ENCODE measurements at places on chromosomes 3 and 15. TPM values are rescaled to one million over a fixed set of nuclear protein-coding genes. Genes with fewer than 3 reads are reported as not detected.

The CMTM7 gene
- 10.1 TPM for total RNA-seq

The MKRN3 gene
- total RNA-seq, result 0.65 TPM

The CCDC54 gene
- not detected for total RNA-seq

The SERPINI1 gene
- total RNA-seq, result 3.7 TPM

The TRPM1 gene
- total RNA-seq, result not detected
